Inflammatory macrophage (primary cell): ENCODE measurements at places on chromosomes 3 and 15.
A peak's percentile ranks its signal among the peaks of the same experiment; 100 is the strongest.

- no peak for DNase-seq
These were observed 13.8 kb downstream of the ZIC4 start for GRCh38 chr3:147392625-147392946.

- no peak for DNase-seq
These were observed 14.7 kb upstream of the TRIM59 start for GRCh38 chr3:160464321-160464720.

DNA sequence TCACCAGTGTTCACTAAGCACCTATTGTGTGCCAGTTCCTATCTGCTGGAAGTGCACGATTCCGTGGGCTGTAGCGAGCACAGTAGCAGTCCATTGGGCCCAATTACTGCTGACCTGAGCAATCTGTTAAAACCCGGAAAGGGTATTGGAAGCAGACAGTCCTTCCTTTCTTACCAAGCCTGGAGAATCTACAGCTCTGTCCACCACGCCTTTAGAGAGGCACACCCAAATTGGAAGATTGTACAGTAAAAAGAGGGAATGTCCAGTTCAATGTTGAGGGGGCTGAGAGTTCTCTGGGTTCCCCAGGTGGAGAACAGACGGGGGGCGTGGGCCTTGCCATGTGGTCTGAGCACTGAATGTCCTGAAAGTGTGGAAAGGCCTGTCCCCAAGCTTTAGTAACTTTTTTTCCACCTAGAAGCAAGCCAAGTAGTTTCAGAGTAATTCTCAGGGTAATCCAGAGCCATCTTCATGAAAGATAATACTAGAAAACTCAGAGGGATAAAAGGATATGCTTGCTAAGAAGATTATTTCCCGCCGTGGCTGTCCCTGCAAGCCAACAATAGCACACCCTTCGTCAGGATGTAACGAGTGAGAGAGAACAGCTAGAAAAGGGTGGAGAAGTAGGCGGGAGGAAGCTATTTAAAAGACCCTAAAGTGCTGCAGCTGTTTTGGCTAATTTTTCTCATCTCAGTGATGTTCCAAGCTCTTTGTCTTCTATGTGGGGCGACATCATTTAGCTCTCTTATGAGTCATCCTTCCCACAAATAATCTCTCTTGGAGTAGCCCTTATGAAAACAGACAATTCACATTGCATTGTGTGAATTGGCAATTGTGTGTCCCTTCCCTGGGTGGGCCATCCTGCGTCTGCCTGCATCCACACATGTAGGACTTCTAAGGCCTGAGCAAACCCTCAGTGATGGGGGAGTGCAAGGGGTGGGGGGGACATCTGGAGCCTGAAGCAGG lies 181.0 kb downstream of the ATG7 start:
- DNase-seq: no peak

DNA sequence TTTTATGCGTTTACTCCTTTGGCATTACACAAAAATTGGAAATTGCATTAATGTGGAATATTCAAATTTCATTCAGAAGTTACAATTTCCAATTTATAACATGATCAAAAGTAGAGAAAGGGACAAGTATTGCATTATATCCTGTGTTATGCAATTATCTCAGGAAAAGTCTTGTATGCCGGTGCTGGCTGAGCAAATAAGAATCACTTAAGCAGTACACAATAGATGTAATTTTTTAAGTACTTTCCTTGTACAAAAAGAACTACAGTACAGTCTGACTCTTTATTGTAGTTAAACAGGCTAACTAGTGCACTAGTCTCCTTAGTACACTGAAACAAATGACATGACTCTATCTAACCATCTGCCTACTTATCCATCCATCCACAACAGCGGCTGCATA lies 493.2 kb upstream of the KCNMB2 start:
- DNase-seq: no peak

GRCh38 chr3:127497676-127498075 lies 92.9 kb downstream of the TPRA1 start:
- DNase-seq: no peak

DNA sequence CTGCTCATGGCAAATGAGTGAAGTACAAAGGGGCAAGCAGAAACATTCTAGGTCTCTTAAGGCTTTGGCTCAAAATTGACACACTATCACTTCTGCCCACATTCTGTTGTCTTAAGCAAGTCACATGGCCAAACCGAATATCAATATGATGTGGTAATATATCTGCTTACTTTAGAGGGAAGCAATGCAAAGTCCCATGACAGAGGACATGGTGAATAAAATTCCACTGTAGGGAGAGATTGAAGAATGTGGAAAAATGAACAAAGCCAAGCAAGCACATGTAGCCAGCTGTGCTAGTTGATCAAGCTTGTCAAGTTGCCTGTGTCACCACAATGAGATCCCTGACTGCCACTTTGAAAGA lies 11.2 kb upstream of the TBC1D5 start:
- peak; percentile 0 for DNase-seq

GRCh38 chr3:72724070-72724469 lies 124.2 kb downstream of the SHQ1 start:
- no peak for DNase-seq

- DNase-seq: no peak
These were observed 50.1 kb downstream of the SUMF1 start for GRCh38 chr3:4416961-4417360.

DNA sequence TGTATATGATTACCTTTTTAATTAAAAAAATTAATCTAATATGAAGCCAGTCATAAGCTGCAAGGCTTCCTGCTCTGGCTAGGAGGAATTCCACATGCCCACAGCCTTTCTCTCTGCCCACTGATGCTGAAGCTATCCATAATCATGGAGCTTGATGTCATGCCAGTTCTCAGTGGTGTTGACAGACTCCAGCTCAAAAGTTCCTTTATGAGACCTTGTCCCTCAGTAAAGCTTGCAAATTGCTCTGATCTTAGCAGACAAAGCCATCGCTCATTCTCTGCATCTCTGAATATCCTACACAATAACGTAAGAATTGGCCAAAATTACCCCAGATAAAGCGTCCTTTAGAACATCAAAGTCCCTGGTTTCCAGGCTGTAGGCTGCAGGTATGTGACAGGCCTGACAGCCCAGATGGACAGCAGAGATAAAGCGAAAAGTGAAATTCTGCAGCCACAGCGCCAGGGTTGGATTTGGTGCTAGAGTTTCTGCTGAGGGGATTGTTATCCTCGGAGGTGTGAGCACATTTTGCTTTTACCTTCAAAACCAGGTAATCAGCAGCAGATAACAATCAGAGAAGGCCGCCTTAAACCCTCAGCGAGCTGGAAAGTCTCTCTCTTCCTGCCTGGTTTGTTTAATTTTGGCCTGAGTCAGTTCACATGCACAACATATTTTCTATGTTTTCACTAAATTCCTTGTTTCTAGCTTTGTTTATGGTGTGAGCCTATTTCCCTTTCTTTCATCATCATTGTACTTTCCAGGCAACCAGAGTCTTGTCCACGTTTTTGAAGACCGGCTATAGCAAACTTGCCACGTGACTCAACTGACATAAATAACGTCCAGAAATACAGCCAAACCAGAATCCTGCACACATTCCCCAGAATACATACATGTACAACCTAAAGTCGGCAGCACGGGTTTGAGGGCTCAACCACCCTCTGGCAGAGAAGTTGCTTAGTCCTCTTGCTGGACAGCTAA lies 36.6 kb upstream of the ALDH1A3 start:
- DNase-seq: no peak

DNA sequence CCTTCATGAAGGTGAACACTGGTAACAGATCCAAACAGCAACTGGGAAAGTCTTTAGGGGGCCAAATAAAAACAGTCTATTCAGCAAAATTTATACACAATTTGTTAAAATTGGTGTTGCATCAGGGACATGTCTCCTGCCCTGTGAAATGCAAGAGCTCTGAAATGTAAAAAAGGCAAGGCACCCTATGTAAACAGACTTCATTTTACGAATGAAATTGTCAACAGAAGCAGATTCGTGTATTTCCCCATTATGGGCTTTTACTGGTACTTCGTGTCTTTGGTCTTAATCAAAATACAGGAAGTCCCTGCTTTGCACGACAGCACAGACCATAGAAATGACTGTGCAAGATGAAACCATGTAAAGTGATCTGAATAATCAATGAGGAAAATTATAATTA lies 127.3 kb upstream of the THBS1 start:
- DNase-seq: peak; percentile 84

DNA sequence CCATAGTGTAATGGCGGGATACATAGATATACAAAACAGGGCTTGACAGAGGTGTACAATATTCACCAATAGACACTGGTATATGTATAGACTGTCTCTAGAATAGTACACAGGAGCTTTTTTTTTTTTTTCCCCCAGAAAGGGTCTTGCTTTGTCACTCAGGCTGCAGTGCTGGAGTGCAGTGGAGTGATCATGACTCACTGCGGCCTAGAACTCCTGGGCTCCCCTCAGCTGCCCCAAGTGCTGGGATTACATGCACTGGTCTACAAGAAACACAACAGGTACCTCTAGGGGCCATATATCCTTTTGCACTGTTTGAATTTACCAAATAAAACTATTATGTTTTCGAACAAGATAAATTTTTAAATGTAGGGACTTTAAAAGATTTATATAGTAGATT lies 12.3 kb downstream of the RHOA start:
- DNase-seq: no peak

GRCh38 chr3:61877359-61878138 lies 316.2 kb downstream of the PTPRG start:
- DNase-seq: no peak

DNA sequence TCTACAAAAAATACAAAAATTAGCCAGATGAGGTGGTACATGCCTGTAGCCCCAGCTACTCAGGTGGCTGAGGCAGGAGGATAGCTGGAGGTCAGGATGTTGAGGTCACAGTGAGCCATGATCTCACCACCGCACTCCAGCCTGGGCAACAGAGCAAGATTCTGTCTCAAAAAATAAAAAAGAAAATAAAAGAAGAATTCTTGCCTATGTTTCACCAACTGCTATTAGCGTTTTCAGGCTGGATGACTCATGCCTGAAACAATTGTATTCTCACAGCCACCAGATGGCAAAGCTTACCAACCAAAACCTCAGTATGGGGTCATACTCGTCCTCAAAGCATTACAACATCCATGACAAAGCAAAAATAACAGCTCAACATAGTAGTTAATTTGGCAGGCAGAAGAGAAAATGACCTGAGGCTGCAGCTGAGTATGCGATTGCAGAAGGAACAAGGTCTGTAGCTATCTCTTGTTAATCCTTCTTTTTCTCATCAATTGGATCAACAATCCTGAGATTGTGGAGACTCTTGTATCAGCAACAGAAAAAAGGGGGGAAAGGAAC lies 52.2 kb downstream of the TP53BP1 start:
- DNase-seq: peak; percentile 93
